ENCODE measurements at places on chromosomes 2 and 18.

- no peak for DNase-seq
Measured at GRCh38 chr18:2536063-2536462, 35.2 kb downstream of the METTL4 start.

- DNase-seq: no peak
Measured at GRCh38 chr18:58140387-58141325, 96.6 kb downstream of the NEDD4L start.

DNA sequence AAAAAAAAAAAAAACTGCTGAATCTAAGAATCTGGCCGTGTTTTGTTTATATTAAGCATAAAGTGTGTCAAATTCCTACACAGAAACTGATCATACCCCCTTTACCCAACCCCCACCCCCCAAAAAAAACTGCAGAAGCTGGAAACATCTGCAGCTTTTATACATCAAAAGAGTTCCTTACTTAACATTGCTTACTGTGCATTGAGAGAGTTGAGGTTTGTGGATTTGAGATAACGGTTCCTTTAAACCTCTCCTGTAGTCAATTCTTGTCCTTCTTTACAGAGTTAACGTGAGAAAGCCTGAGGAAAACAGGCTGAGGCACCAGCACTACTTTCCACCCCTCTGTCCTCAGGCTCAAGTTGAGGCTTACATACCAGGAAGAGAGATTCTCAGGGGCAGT is 34.5 kb downstream of the FRZB start:
- no peak for DNase-seq

DNA sequence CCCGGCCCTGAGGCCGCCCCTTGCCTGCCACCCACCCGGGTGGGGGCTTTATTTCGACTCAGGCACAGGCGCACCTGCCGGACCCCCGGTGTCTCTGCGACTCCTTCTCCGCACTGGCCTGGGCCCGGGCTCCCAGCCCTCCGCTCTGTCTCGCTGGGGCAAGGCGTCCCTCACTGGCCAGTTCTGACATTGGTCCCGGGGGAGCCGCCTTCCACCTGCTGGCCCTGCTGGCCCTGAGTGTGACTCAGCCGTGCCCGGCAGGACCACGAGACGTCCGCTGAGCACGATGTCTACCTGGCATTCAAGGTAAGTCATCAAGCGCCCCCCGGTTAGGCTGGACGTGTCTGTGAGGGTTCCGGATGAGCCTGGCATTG is 131.5 kb upstream of the CTDP1 start:
- DNase-seq: no peak

- no peak for DNase-seq
Measured at GRCh38 chr2:186637497-186637800, 47.6 kb downstream of the ITGAV start.
